Common myeloid progenitor, CD34-positive (primary cell): ENCODE measurements at places on chromosomes 1 and 21.

DNA sequence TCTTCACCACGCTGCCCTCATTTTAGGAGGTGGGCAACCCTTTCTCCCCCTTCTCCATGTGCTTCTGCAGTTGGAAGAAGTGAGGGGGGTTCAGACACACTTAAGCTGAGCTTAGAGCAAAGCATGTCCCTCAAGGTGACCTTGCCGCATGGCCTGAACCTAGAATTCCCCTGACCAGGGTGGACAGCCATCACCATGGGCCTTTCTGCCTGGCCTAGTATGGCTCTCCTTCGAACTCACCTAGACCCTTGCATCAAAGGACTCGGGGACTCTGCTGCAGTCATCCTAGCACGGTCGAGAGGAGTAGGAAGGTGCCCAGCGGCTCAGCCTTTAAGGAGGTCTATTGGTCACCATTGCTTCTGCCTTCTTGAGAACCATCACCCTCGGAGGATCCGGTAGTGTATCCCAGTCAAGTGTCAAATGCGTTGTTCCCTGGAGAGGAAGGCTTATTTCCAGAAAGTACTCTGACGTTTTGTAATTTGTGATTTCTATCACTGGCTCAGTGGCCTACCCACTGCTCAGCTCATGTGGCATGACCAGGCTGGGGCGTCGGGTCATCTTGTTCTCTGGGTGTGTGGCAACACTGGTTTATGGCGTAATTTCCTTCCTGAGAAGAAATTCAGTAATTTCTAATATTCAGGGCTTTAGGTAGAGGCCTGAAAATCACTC is at the start of gene KCNE1:
Gene KCNE1 (minus strand): TSS at position 424 of the 669 bp plus-strand sequence. CDS start 62,576 bp downstream, outside the sequence.
- no peaks in the 10 kb centered on the region for H3K27me3 ChIP-seq
- no peak for DNase-seq

DNA sequence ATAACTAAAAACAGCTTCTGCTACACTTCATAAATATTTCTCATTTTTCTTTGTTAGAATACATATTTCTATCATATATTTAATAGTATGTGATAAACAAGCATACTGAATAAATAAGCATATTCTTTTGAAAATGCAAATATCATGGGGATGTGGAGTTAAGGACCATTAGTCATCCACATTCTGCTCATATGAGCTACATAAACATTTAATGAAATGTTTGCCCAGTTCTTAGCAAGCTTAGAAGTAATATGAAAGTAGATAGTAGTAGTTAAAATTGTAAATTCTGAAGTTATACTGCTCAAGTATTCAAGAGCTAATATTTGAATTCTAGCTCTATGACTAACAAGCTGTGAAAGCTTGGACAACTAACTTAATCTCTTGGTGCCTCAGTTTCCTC is 10.1 kb upstream of the GORAB start:
- H3K4me1 ChIP-seq = no peaks in the 10 kb centered on the region
- no peak overlapping the region for H3K27ac ChIP-seq
- no peak overlapping the region for H3K4me3 ChIP-seq
- no peaks in the 10 kb centered on the region for H3K36me3 ChIP-seq
- H3K27me3 ChIP-seq = no peaks in the 10 kb centered on the region

DNA sequence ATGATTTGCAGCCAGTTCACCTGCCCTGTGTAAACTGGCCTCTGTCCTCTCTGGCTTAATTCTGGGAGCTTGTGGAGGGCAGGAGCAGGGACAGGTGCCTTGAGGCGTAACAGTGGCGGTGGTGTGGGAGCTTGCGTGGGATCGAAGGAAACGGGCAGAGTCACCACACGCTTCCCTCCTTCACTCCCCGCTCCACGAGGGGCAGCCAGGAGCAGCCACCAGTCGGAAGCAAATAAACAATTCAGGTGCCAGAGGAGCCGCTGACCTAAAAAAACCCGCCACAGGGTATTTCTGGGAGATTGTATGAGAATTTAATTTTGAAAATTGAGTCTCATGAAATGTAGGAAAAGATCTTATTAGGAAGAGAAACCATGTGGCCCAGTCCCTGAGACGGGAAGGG is 26.0 kb downstream of the FAAP20 start:
- no peaks in the 10 kb centered on the region for H3K4me1 ChIP-seq
- no peak overlapping the region for H3K27ac ChIP-seq
- no peaks in the 10 kb centered on the region for H3K36me3 ChIP-seq
- H3K4me3 ChIP-seq = no peak overlapping the region
- no peaks in the 10 kb centered on the region for H3K27me3 ChIP-seq

DNA sequence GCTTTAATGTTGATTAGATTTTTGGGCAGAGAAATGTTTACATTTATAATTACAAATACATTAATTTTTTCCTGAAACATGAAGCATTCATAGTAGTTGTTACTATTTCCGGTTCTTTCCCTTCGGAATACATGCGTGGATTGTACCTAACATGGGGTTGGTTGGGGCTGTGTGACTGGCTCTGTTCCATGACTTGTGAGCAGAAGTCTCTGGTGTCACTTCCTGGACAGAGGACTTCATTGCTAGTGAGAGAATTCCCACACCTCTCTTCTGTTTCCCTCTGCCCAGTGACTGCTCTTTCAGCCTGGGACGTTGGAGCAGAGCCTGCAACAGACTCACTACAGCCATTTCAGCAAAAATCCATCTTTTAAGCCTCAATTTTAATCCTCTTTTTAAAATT is 231.4 kb downstream of the GRIK1 start:
- H3K36me3 ChIP-seq = no peaks in the 10 kb centered on the region
- no peak for DNase-seq
- no peaks in the 10 kb centered on the region for H3K27me3 ChIP-seq
- H3K4me3 ChIP-seq = no peak overlapping the region
